ENCODE measurements at places on chromosomes 7 and 10.

DNA sequence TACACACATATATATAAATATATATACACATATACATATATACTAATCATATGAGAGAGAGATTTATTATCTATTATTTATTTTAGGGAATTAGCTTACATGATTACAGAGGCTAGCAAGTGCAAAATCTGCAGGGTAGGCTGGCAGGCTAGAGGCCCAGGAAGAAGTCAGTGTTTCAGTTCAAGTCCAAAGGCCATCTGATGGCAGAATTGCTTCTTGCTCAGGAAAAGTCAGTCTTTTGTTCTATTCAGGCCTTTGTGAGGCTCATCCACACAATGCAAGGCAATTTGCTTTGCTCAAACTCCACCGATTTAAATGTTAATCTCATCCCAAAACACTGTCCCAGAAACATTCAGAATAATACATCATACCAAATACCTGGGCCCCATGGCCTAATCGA, 2.6 kb upstream of the C10orf120 start:
- no peak for DNase-seq

GRCh38 chr7:27997188-27997707, 183.3 kb downstream of the JAZF1 start:
- no peak for DNase-seq

GRCh38 chr10:89745903-89746302, 44.5 kb downstream of the KIF20B start:
- DNase-seq: no peak

- peak; percentile 16 for DNase-seq
These were observed 2.5 kb upstream of the TMEM178B start for GRCh38 chr7:141071260-141071854.

DNA sequence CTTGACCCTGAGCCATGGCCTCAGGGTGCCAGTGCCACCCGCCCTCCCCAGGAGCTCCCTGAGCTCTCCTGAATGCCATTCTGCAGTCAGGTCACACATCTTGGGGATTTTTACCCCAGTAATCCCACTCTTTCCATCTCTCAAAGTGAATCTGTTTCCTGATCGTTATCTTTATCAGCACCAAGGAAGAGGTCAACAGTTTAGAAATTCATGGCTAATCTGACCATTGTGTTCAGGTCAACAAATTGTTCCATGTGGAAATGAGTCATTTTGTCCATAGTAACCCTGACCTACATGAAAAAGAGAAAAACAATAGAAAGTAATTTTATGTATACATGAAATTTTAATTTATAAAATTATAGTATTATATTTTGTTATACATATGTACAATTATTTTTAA, 28.8 kb upstream of the ZNF488 start:
- no peak for DNase-seq

- DNase-seq: no peak
These were observed 192.2 kb upstream of the HPS1 start for GRCh38 chr10:98638920-98639319.

DNA sequence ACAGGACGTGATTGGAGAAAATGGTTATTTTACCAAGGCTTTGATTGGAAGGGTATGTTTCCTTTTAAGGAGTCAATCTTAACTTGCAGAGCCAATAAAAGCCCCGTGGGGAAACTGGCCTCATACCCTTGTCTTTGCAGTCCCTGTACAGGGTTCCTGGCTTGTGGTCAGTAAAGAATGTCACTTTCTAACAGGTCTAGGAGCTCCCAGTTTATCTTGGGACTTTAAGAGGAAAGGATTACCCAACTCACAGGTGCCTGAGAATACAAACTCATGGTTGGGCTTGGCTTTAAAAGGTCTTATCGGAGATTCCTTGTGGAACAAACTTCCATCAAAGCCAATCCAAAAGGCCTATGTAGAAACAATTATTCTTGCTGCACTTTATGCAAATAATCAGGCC, 221.8 kb downstream of the PHF14 start:
- DNase-seq: no peak

DNA sequence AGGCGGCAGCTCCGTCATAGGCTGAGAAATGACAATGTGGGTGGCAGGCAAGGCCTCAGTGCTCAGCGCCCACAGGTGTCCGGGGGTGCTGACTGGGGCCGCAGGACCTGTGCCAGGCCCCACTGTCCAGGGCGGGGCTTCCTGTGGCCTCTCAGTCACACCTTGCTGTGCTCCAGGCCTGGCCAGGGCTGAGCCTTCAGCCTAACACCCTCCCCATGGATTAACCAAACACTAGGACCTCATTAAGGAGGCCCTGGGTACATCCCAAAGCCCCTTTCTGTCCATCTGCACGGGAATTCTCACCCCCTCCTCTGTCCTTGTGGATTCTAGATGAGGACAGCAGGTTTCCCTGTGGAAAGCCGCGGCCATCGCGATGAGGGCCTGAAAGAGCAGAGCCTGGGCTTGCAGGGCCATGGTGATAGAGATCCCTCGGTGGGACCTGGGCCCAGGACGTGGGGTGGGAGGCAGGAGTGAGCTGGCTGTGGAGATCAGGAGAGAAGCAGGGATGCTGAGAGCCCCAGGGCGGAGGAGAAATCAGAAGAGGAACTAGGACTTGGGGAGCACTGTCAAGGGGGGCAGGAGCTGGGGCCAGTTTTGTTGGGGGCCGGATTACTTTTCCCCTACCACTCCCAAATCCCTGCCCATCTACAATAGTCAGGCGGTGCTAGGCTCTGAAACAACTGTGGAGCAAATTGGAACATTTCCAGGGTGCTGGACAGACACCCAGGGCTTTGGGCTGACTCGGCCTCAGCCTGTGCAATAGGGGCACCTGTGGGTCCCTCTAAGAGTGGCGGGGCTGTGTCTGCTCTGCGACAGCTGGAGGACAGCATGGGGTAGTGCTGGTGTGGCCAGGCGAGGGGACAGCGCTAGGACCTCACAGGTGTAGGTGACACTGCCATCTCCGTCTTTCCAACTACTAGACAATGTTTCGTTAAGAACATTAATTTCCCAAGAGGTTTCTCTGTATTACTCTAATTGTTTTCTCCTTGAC, 23.3 kb upstream of the MNX1 start:
- DNase-seq: no peak

- DNase-seq: no peak
These were observed 81.7 kb downstream of the DLG5 start for GRCh38 chr10:77844713-77845445.

DNA sequence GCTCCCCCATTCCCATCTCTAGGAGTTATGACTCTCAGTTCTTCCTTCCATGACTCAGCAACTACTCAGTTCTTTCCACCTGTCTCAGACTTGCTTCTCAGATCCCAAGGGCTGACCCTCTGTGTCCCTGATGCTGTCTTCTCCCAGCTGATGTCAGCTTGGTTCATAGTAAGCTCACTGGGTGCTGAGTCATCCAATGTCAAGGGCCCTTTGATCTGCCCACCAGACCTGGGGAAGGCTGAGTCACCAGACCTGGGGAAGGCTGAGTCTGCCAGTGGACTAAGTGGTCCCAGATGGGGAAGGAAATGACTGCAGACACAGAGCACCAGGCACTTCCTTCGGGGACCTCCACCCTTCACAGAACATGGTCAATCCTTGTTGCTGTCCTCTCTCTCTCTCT, 76.1 kb upstream of the ZEB1 start:
- DNase-seq: peak; percentile 58

- no peak for DNase-seq
These were observed 126.8 kb upstream of the FAM20C start for GRCh38 chr7:65554-65953.

GRCh38 chr7:155182406-155182970, 112.4 kb downstream of the HTR5A start:
- no peak for DNase-seq

GRCh38 chr7:41098402-41098801, 604.5 kb downstream of the INHBA start:
- no peak for DNase-seq

DNA sequence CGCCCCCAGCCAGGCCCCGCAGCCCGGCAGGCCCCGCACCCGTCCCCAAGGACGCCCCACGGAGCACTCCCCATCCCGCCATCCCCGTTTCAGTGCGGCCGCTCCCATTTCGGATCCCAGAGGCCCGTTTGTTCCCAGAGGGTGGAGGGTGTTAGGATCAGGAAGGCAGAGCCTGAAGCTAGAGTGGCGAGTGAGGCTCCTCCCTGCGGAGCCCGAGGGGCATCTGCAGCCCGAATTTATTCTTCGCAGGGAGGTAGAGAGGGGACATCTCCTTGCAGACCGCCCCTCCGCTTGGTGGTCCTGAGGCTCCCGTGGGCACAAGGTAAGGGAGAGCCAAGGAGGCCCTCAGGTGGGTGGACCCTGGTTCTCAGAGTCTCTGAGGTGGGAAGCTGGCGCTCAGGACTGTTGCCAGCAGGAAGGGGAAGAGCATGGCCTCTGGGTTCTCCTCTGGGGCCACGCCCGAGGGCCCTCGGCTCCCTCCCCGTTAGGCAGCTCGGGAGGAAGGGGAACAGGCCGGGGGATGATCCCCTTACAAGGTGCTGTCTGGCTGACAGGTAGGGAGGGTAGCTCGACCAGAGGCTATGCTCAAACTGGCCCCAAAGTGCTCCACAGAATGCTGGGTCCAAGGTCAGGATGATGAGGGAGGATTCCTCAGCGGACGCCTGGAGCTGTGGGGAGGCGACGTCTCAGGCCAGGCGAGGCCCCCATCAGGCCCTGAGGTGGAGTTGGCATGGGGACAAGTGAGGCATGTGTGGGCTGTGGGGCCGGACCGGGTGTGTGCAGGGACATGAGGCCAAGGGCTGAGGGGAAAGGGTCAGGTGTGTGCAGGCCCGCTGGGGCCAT, 17.4 kb downstream of the POLL start:
- no peak for DNase-seq

GRCh38 chr10:44397476-44398225, 12.8 kb upstream of the CXCL12 start:
- no peak for DNase-seq

GRCh38 chr10:69087590-69088470, at the start of gene SRGN:
Gene SRGN (plus strand): TSS chr10:69088103. CDS start chr10:69088158, 55 bp downstream.
- peak; percentile 45 for DNase-seq

DNA sequence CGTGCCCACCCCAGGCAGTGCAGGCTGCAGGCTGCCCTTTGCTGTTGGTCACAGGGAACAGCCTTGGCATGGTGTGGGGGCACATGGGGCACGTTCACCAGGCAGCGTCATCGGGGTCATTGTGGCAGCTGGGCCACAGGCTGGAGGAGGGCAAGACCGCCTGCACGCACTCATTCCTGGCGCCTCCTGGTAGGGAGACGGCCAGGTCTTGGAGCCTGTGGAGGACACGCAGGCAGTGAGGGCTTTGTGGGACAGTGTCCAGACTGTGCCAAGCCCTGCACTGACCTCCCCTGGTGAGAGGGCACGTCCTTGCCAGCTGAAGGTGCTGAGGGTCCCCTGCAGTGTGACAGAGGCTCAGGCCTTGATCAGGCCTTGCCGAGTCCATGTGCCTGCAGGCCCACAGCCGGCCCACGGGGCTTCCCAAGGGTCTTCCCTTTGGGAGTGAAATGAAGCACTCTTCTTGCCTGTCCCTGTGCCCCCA, 76.4 kb downstream of the NKX6-2 start:
- DNase-seq: no peak

GRCh38 chr7:106644999-106645398, 16.0 kb downstream of the CCDC71L start:
- no peak for DNase-seq

- DNase-seq: no peak
These were observed 462.5 kb downstream of the PLXNA4 start for GRCh38 chr7:132113536-132114371.

All from DND-41 (cell line).